T-helper 2 cell treated with Interferon-gamma antibody and Interleukin-4, amounts not matched to agents 5 μg/mL and 100 μg/mL, for 36 hours (primary cell): ENCODE measurements at places on chromosomes 12 and 14.

DNA sequence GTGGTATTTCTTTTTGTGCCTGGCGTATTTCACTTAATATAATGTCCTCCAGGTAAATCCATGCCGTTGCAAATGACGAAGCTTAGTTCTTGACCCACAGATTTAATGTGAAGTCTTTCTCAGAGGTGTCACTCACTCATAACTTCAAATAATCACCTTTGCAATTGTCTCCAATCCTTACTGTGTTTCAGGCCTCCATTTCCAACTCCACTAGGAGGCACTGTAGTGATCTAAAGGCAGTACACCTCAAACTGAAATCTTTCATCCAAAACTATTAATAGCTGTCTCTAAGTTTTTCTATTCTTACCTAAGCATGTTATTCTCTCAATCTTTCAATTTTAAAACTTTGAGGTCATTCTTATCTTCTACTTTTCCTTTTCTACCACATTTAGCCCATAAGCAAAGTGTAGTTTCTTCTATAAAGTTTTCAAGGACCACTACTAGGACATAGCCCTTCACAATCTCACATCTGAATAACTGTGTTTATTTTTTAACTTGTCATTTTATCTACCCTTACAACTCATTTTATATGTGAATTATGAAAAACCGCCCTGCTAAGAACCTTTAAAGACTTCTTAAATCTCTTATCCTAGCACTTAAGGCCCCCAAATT is 25.5 kb upstream of the FBXO34 start:
- no peak overlapping the region for H3K4me3 ChIP-seq
- no peak overlapping the region for H3K27ac ChIP-seq
- no peaks in the 10 kb centered on the region for H3K36me3 ChIP-seq
- H3K27me3 ChIP-seq, result peaks cover 34% of the 10 kb centered on the region
- peaks cover 2% of the 10 kb centered on the region for H3K4me1 ChIP-seq

DNA sequence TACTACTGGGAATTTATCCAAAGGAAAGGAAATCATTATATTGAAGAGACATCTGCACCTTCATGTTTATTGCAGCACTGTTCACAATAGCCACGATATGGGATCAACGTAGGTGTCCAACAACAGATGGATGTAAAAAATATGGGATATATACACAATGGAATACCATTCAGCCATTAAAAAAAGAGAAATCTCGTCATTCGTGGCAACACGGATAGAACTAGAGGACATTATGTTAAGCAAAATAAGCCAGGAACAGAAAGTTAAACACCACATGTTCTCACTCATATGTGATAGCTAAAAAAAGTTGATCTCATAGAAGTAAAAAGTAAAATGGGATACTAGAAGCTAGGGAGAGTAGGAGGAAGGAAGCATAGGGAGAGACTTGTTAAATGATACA is 82.9 kb upstream of the CLMN start:
- H3K27ac ChIP-seq, result no peak overlapping the region
- H3K27me3 ChIP-seq, result no peaks in the 10 kb centered on the region
- no peak overlapping the region for H3K4me3 ChIP-seq
- no peaks in the 10 kb centered on the region for H3K4me1 ChIP-seq
- H3K36me3 ChIP-seq, result no peaks in the 10 kb centered on the region

GRCh38 chr12:112409064-112409905 is at the start of gene RPL6:
Gene RPL6 (minus strand): TSS chr12:112409605. CDS start chr12:112408656, 949 bp downstream.
- peaks cover 47% of the 10 kb centered on the region for H3K36me3 ChIP-seq
- peak; percentile 80 for DNase-seq
- H3K27ac ChIP-seq, result peak within 1 kb of the TSS; percentile 99
- H3K4me3 ChIP-seq, result peak within 1 kb of the TSS; percentile 98
- H3K27me3 ChIP-seq, result no peaks in the 10 kb centered on the region
- H3K4me1 ChIP-seq, result peaks cover 27% of the 10 kb centered on the region

DNA sequence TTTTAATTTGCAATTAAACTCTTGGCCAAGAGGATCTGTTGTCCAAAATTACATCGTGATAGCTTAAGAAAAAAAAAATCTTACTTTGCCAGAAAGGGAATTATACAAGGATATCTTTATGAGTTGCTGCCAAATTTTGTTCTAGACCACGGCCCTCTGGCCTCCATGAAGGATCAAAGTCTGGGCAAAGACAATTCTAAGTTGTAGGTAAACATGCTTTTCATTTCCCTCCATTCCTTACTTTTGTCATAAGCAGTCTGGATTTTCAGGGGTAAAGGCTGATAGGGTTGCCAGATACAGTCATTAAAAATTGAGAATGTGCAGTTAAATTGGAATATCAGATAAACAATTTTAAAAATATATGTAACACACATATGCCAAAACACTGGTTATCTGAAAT is 135.1 kb downstream of the MON2 start:
- peak overlapping the region; percentile 91 for H3K4me3 ChIP-seq
- H3K4me1 ChIP-seq, result peaks cover 30% of the 10 kb centered on the region
- peak overlapping the region; percentile 98 for H3K27ac ChIP-seq
- H3K27me3 ChIP-seq, result no peaks in the 10 kb centered on the region
- H3K36me3 ChIP-seq, result peaks cover 25% of the 10 kb centered on the region
- no peak for DNase-seq

DNA sequence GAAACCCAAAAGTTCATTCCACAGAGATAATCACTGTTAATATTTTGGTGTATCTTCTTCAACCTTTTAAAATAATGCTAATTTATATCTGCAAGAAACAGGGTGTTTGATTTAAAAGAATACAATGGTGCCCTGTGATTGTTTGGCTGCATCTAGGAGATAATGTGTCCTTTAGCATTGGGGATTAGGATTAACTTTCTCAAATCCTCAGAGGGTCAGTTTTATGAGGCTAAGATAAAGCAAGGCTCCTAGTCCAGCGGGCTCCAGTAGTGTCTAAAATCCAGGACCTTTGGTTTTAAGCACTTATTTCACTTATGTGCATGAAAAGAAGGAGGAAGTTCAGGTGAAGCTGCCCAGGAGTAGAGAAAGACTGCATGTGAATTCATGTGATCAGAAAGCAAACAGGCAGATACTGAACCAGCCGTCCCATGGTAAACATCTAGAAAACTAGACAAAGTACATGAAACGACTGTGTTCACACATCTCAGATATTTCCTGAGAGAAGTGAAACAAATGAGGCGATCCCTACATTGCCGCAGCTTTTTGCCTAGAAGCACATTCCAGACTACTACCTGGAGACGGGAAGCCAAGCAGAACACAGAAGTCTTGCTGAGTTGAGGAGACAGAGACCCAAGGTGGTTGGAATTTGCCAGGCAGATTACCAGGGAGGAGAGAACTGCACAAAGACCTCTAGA is 129.1 kb upstream of the MAX start:
- H3K4me3 ChIP-seq, result no peak overlapping the region
- H3K27ac ChIP-seq, result no peak overlapping the region
- H3K27me3 ChIP-seq, result no peaks in the 10 kb centered on the region
- DNase-seq, result no peak

DNA sequence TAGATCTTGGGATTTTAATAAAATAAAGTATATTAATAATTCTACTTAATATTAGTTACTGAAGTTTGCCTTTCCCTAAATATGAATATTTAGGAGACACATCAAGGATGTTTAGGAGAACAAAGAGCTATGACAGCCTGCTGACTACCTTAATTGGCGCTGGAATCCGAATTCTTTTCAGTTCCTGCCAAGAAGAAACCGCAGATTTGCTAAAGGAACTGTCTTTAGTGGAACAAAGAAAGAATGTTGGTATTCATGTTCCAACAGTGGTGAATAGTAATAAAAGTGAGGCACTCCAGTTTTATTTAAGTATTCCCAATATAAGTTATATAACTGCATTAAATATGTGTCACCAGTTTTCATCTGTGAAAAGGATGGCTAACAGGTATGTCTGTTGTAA is 54.5 kb downstream of the MIS18BP1 start:
- no peak overlapping the region for H3K27ac ChIP-seq
- DNase-seq, result no peak
- peaks cover 16% of the 10 kb centered on the region for H3K4me1 ChIP-seq
- H3K36me3 ChIP-seq, result peaks cover 19% of the 10 kb centered on the region

GRCh38 chr14:71384007-71384845 is 477.0 kb downstream of the PCNX1 start:
- DNase-seq, result no peak
- H3K4me1 ChIP-seq, result peaks cover 22% of the 10 kb centered on the region
- peaks cover 12% of the 10 kb centered on the region for H3K36me3 ChIP-seq
- no peaks in the 10 kb centered on the region for H3K27me3 ChIP-seq
- no peak overlapping the region for H3K27ac ChIP-seq

GRCh38 chr12:126770188-126770587 is 1496.8 kb upstream of the TMEM132C start:
- peaks cover 24% of the 10 kb centered on the region for H3K36me3 ChIP-seq
- H3K27me3 ChIP-seq, result no peaks in the 10 kb centered on the region
- H3K27ac ChIP-seq, result no peak overlapping the region
- peaks cover 10% of the 10 kb centered on the region for H3K4me1 ChIP-seq
- no peak for DNase-seq
